Stimulated activated CD4-positive, alpha-beta T cell treated with anti-CD3 and anti-CD28 coated beads, Interleukin-4, amount 100 ng/mL, for 24 hours (primary cell): ENCODE measurements at places on chromosomes 1 and 21.

- DNase-seq, result no peak
Measured at GRCh38 chr1:43443197-43443946, 10.4 kb downstream of the HYI start.

DNA sequence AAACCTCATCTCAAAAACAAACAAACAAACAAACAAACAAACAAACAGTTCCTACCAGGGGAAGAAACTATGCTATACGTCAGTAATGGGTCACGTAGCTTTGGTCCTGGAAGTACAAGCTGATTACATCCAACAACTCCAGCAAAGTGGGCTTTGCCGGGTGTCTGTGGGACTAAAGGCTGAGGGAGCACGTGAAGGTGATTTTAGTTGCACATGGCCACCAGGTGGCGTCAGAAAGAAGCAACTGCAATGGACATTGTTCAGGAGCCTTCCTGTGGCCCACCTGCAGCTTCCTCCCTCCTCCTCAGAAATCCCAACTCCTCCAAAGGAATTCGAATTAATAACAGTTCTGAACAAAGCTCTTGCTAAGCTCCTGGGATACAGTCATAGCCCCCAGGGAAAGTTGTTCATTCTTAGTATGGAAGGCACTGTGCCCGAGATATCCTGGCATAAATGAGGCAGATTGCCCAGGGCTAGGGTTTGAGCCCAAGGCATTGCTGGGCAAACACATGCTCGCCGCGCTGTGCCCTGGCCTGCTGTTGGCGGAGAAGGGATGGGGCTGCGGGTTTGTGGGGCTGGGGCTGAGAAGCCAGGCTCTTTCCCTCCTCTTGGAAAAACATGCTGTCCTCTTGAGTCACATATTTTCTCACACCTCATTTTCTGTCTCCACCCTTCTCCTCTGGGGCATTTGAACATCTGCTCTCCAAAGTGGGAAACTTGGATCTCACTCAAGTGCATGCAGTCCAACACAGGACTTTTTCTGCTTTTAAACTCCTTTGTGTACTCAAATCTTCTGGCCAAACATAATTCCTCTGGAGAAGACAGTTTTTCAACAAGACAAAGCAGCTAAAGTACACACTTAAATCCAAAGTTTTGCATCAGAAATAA, 28.6 kb downstream of the AKNAD1 start:
- peak; percentile 75 for DNase-seq

DNA sequence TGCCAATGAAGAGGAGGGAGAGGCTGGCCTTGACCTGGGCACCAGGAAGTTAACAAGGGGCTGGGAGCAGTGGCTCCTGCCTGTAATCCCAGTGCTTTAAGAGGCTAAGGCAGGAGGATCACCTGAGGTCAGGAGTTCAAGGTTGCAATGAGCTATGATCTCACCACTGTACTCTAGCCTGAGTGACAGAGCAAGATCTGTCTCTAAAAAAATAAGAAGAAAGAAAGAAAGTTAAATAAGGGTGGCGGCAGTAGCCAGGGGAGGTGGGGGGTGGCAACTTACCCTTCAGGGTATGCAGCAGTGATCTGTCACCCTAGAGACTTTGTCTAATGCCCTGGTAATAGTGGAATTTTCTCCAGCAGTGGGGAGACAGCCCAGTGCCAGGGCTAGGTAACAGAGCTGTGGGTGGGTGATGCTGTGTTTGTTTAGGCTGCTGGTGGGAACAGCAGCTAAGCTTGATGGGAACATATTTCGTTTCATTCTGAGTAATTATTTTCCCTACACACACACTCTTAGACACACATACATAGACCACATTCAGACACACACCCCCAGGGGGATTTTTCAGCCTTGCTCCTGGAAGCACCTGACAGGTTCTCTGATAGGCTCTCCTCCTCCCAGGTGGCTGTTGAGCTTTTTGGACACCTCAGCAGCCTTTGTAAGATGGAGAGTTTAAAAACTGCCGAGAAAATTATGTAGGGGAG, 11.3 kb upstream of the SYT6 start:
- DNase-seq, result no peak

- no peak for DNase-seq
Measured at GRCh38 chr21:31176725-31177124, 138.4 kb upstream of the KRTAP19-8 start.

- DNase-seq, result no peak
Measured at GRCh38 chr1:114482585-114482984, 28.4 kb downstream of the TRIM33 start.

DNA sequence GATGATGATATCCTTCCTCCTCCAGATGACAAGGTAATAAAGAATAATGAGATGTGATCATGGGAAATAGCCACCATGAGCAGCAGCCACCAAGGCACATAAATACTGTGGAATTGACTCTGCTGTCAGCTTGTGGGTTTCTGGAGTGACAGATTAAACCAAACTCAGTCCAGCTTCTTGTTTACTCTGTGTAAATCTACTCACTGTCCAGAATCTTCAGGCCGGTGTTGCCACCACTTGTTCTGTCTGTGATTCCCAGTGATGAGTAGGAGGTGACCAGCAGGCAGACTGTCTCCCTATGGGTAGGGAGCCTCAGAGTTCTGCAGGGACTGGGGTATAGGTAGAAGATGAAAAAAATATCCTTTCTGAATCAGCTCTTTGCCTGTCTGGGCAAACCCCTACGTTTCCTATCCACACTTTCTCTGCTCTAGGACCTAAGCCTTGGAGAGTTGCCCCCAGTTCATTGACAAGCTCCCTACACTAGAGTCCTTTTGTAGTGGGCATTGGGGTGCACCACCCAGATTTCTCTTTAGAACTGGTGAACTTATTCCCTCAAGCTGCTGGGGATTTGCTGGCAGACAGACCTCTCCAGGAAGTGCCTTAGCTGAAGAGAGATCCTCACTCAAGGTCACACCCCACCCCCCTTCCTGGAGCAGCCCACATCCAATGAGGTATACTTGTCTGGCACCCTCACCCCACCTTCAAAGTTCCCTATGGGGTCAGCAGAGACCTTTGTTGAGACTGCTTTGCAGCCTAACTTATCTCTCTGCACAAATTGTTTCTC, 47.6 kb downstream of the ATP1A1 start:
- DNase-seq, result no peak

- DNase-seq, result no peak
Measured at GRCh38 chr1:166307261-166308188, 140.7 kb upstream of the FAM78B start.

- no peak for DNase-seq
Measured at GRCh38 chr1:24437631-24438396, 22.2 kb downstream of the NIPAL3 start.

GRCh38 chr1:239321877-239322276, 64.5 kb upstream of the CHRM3 start:
- no peak for DNase-seq

- DNase-seq, result no peak
Measured at GRCh38 chr1:24289937-24290595, 29.1 kb upstream of the GRHL3 start.

- DNase-seq, result no peak
Measured at GRCh38 chr1:204287466-204287891, 72.2 kb downstream of the PLEKHA6 start.

DNA sequence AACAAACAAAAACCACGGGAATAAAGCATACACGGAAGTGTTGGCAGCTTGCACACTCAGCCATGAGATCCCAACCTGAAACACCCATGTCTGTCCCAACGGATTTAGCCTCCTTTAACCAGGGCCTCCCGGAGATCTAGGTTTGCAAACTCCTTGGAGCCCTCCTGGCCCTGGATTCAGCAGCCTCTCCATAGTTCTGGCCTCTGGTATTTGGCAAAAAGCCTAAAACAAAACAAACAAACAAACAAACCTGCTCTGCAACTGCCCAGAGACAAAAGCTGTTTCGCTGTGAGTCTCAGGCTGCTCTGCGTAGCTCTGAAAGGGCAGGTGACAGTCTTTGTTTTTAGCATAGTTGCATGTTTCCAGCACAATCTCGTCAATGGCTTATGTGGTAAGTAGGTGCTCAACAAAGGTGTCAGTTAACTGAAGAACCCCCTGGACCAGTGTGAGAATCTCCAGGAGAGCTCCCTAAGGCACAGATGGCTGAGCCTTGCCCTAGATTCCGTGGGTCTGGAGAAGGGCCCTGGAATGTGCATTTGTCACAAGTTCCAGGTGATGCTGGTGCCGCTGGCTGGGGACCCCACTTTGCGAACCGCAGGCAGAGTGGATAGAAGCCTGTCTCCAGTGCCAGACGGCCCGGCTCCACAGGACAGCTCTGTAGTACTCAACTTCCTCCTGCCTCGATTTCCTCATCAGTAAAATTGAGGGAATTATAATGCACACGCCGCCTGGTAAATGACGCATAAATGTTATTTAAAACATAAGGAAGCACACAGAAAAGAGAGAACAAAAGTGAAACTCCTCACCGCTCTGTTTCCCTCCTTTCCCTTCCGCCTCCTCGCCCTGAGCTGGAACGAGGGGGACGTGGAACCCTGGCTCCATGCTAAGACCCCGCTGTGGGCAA, 86.2 kb downstream of the RIPK4 start:
- no peak for DNase-seq

DNA sequence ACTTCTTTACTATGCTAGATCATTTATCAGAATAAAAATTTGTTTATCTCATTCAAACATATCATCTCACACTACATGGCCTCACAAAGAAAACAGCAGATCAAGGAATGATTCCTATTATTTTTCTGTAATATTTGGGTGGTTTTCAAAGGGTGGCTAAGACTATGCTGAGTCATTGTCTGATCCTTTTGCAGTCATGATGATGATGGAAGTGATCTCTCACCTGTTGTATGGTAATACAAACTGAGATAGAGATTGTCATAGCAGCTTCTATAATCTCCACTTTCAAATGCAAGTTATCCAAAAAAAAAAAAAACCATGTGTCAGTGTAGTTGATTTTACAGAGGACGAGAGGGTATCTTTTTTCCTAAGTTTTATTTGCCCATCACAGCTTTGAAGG, 37.2 kb upstream of the GBP5 start:
- no peak for DNase-seq

- no peak for DNase-seq
Measured at GRCh38 chr1:59880735-59881134, 45.8 kb downstream of the CYP2J2 start.
